Body of pancreas (tissue), 4 donors: ENCODE measurements at places on chromosomes 6 and 20.

DNA sequence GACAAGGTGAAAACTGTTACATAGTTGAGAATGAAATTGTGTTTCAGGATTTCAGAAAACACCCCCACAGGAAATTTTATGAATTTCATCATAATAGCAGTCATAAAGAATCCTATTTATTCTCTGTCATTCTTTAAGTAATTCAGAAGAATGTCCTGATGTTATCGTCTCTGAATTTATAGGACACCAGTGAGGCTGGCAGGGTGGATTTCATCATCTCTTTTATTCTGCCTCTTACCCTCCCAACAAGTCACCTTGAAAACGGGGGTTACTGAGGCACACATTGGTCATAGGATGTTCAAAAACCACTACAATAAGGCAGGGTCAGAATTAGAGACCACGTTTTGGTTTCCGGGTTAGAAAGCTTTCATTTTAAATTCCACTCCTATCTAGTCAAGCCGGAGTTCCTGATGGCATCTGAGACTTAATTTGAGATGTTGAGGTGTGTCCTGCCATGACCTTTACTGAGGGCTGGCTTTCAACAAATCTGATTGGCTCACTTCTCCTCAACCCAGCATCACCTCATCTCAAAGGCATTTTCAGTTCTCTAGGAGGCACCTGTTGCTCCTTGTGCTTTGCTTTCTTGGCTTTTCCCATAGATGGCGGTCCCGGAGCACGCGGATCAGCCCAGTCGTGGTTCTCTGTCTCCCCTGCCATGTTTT lies 230.6 kb upstream of the SUPT3H start:
- no peaks in the 10 kb centered on the region for H3K4me1 ChIP-seq
- H3K36me3 ChIP-seq = no peaks in the 10 kb centered on the region
- no peaks in the 10 kb centered on the region for H3K27me3 ChIP-seq
- DNase-seq = no peak
- no peak overlapping the region for H3K27ac ChIP-seq

GRCh38 chr20:20231528-20232298 lies 136.2 kb upstream of the INSM1 start:
- no peak for DNase-seq
- H3K27me3 ChIP-seq = no peaks in the 10 kb centered on the region
- no peak overlapping the region for H3K27ac ChIP-seq
- H3K4me1 ChIP-seq = no peaks in the 10 kb centered on the region
- no peak overlapping the region for H3K4me3 ChIP-seq

GRCh38 chr20:17431621-17432364 lies 99.4 kb downstream of the BFSP1 start:
- DNase-seq = peak; percentile 50
- H3K27ac ChIP-seq = no peak overlapping the region
- peaks cover 5% of the 10 kb centered on the region for H3K4me1 ChIP-seq
- no peaks in the 10 kb centered on the region for H3K36me3 ChIP-seq
- H3K27me3 ChIP-seq = no peaks in the 10 kb centered on the region
- H3K4me3 ChIP-seq = no peak overlapping the region

DNA sequence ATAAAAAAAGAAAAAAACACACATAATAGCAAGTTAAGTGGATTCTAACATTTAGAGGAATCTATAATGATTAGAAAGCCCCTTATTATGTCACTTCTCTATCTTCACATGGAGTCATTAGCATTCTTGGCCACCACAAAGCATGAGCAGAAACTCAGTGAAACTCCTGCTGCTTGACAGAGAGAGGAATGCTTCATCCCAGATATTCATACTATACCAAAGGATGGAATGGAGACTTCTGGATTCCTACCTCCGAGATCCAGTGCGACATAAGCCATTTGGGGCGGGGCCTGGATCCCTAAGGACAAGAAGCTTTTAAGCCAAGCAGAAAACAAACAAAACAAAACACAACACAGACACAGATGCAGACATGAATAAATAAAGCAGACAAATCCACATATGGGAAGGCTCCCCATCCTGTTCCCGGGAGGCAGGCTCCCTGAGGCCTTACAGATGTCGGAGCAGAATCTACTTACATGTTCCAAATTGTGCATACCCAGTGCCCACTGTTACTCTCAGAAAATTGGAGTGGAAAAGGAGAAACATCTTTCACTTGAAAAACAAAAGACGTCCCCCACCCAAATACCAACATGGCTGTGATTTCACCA lies 727.3 kb downstream of the MAFB start:
- H3K27me3 ChIP-seq = no peaks in the 10 kb centered on the region
- H3K4me3 ChIP-seq = no peak overlapping the region
- H3K4me1 ChIP-seq = peaks cover 11% of the 10 kb centered on the region
- no peak overlapping the region for H3K27ac ChIP-seq
- no peaks in the 10 kb centered on the region for H3K36me3 ChIP-seq
- no peak for DNase-seq

DNA sequence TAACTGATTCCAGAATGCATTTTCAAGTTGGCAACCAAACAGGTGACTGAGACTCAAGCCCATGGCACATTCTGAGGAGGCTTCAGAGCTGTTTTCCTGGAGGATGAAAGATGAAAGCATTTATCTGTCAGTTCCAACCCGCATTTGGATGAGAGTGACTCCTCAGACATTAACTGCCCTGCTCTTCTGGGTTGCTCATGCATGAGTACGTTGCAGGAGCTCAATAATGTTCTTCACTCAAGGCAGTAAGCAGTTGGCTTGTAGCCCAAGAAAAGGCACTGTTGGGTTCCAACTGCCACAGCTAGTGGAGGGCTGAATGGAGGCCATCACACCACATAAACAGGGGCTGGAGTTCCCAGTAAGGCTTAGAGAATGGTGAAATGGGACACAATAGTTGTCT lies 155.3 kb downstream of the FUT9 start:
- no peaks in the 10 kb centered on the region for H3K4me1 ChIP-seq
- no peaks in the 10 kb centered on the region for H3K36me3 ChIP-seq
- no peak overlapping the region for H3K4me3 ChIP-seq
- H3K27ac ChIP-seq = no peak overlapping the region
- no peaks in the 10 kb centered on the region for H3K27me3 ChIP-seq

DNA sequence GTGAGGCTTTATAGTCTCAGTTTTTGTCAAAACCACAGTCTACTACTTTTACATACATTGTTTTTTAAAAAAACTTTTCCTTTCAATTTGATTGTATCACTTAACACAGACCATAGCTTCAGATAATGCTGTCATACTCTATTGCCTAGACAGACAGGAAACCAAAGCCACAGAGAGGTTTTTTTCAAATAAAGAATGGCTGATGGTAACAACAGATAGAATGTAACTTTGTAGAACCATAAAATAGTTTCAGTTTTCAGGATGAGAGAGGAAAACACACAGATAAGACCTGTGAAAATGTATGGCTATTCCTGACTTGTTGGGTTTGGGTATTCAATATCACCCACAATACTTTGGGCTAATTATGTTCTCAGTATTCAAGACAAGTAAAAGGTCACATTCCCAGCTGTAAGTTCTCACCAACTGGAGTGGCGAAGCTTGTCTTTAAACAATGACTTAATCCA lies 94.0 kb downstream of the ADGRG6 start:
- no peak for DNase-seq
- no peaks in the 10 kb centered on the region for H3K27me3 ChIP-seq
- H3K4me1 ChIP-seq = no peaks in the 10 kb centered on the region
- no peaks in the 10 kb centered on the region for H3K36me3 ChIP-seq
- H3K27ac ChIP-seq = no peak overlapping the region
- H3K4me3 ChIP-seq = no peak overlapping the region

- peaks cover 18% of the 10 kb centered on the region for H3K4me1 ChIP-seq
- no peaks in the 10 kb centered on the region for H3K36me3 ChIP-seq
- no peak overlapping the region for H3K27ac ChIP-seq
These were observed 79.9 kb downstream of the CEBPB start for GRCh38 chr20:50270569-50270968.

DNA sequence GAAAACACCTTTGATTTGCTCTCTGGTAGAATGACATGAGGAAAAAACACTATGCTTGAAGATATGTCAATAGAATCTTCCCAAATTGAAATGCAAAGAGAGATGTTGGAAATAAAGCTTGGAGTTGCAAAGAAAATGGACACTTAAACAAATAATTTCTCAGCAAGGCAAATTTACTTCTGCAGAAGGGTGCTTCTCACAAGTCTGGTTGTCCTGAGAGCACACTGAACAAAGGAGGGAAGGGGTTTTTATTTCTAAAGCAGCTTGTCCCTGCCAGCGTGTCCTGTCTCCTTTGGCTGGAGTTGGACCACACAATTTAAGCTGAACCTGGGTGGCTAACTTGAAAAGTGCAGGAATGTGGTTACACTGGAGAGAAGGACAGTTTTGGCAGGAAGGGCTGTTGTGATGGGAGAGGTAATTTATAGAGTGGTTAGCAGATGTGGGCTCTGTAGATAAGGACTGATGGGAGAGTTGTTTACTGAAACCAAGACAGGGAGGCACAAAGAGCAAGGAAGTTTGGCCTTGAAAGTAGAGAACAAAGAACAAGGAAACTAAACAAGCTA lies 454.6 kb upstream of the EYS start:
- H3K27me3 ChIP-seq = no peaks in the 10 kb centered on the region
- H3K36me3 ChIP-seq = no peaks in the 10 kb centered on the region

DNA sequence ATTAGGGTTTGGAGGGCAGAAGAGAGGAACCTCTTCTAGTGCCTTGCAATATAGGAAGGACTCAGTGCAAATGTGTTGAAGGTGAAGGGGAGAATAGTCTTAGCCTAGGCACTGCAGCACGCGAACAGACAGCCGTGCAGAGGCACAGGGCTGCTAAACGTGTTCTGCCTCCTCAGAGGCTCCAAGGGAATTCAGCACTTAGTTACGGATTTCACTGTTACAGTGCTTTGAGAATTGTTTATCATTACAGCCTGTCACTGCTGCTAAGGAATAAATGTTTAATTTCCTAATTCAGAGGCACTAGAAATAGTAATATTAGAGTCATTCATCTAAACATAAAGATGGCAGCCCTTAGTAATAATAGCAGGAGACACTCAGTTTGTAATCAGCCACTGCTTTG lies 116.4 kb upstream of the SLC22A16 start:
- DNase-seq = no peak
- no peaks in the 10 kb centered on the region for H3K36me3 ChIP-seq
- H3K27ac ChIP-seq = no peak overlapping the region
- H3K4me3 ChIP-seq = no peak overlapping the region
- H3K4me1 ChIP-seq = no peaks in the 10 kb centered on the region

DNA sequence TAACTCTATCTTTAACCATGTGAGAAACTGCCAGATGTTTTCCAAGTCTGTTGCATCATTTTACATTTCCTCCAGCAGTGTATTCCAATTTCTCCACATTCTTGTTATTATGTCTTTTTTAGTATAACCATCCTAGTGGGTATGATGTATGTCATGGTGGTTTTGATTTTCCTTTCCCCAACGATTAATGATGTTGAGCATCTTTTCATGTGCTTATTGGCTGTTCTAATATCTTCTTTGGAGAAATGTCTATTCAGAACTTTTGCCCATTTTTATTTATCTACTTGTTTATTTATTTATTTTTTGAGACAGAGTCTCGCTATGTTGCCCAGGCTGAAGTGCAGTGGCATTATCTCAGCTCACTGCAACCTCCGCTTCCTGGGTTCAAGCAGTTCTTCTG lies 4.3 kb upstream of the C6orf62 start:
- no peaks in the 10 kb centered on the region for H3K27me3 ChIP-seq
- no peak overlapping the region for H3K4me3 ChIP-seq
- H3K27ac ChIP-seq = no peak overlapping the region

DNA sequence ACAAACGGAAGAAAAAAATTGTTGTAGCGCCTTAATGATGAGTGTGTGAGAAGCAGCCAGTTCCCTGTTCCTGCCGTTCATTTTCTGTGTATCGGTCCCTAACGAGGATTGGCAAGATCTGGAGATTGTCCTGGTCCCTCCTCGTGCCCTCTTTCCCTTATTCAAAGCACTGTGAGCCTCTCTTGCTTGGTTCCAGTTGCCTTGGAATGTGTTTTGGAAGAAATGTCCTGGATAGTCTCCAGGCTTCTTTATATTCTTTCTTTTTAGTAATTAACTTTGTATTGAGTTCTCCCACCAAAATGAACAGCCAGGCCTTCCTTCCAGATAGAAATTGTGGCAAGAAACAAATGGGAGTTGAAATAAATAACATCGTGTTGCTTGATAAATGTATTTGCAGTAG lies 348.3 kb downstream of the CDH26 start:
- H3K4me1 ChIP-seq = no peaks in the 10 kb centered on the region
- no peaks in the 10 kb centered on the region for H3K27me3 ChIP-seq
- H3K27ac ChIP-seq = no peak overlapping the region
- H3K4me3 ChIP-seq = no peak overlapping the region

DNA sequence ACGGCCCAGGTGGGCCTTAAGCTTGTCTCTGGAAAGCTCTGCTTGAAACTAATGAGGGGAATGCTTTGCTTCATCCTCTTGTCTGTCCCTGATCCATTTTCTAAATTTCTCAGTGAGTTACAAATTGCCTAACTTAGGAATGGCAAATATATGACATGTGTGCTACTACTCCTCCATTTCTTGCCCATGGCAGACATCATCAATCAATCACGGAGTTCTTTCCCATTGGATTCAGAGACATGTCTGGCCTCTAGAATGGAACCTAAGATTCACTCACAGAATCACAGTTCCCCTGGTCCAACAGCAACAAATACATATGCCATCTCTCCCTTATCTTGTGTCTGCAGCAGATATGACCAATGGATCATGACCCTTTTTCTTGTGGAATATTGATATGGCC lies 6.6 kb upstream of the BPIFB4 start:
- H3K4me1 ChIP-seq = no peaks in the 10 kb centered on the region
- H3K27me3 ChIP-seq = no peaks in the 10 kb centered on the region
- H3K27ac ChIP-seq = no peak overlapping the region
- no peaks in the 10 kb centered on the region for H3K36me3 ChIP-seq
- no peak overlapping the region for H3K4me3 ChIP-seq
- no peak for DNase-seq

DNA sequence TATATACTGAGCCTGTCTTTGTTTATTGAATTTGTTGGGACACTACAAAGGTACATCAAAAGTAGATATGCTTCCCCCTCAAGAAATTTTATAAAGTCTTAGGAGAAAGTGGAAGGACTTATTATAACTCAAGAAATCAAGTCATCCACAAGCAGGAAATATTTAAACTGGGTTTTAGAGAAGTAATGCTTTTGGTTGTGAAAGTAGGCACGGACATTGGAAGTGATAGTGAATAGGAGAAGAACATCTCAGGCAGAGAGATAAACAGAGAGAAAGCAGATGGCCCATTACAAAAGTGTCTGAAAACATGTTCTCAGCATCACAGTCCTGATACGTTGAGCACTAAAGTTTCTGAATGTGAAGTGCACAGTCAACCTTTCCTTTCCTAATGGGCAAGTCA lies 415.6 kb upstream of the RNF217 start:
- no peak overlapping the region for H3K27ac ChIP-seq
- H3K4me1 ChIP-seq = no peaks in the 10 kb centered on the region
- H3K4me3 ChIP-seq = no peak overlapping the region
- no peaks in the 10 kb centered on the region for H3K27me3 ChIP-seq
- no peak for DNase-seq

GRCh38 chr6:166277892-166278578 lies 30.2 kb downstream of the PRR18 start:
- no peaks in the 10 kb centered on the region for H3K36me3 ChIP-seq
- peaks cover 6% of the 10 kb centered on the region for H3K27me3 ChIP-seq
- H3K27ac ChIP-seq = no peak overlapping the region
- no peaks in the 10 kb centered on the region for H3K4me1 ChIP-seq

GRCh38 chr20:40813708-40814630 lies 124.9 kb upstream of the MAFB start:
- no peak overlapping the region for H3K27ac ChIP-seq
- H3K4me1 ChIP-seq = no peaks in the 10 kb centered on the region
- no peaks in the 10 kb centered on the region for H3K27me3 ChIP-seq
- no peaks in the 10 kb centered on the region for H3K36me3 ChIP-seq
- DNase-seq = no peak
- no peak overlapping the region for H3K4me3 ChIP-seq

- no peaks in the 10 kb centered on the region for H3K36me3 ChIP-seq
- no peak for DNase-seq
- H3K27me3 ChIP-seq = no peaks in the 10 kb centered on the region
- no peaks in the 10 kb centered on the region for H3K4me1 ChIP-seq
These were observed 94.6 kb downstream of the GPR63 start for GRCh38 chr6:96742702-96743101.
